GM13976 (cell line): ENCODE measurements at places on chromosomes 4 and X.

DNA sequence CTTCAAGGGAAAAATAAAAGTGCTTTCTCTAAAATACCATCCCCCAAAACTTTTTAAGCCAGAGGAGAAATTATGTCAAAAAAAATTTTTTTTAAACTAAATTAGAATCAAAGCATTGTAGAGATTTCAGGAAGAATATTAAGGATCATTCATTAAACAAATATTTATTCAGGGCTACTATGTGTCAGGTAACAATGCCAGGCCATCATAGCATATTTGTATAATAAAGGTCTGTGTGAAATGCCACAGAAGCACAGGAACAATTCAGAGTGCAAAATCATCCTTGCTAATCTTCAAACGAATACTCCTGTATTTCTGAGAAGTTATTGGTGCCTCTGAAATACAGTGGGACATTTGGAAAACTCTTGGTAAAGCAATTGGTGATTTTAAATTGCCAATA, 2.0 kb downstream of the CCDC160 start:
- no peak for DNase-seq

GRCh38 chr4:180538384-180539057, 1704.7 kb upstream of the TENM3 start:
- no peak for DNase-seq

GRCh38 chr4:163651761-163652160, 157.3 kb downstream of the TMA16 start:
- no peak for DNase-seq

GRCh38 chr4:2458546-2459491, 10.1 kb upstream of the RNF4 start:
- DNase-seq, result peak; percentile 13
